ENCODE measurements at places on chromosomes 4 and X.

- no peak for DNase-seq
- peak overlapping the region; percentile 80 for H3K4me3 ChIP-seq
- H3K27me3 ChIP-seq = no peaks in the 10 kb centered on the region
- peak overlapping the region; percentile 93 for H3K27ac ChIP-seq
These were observed 763 bp downstream of the USP38 start for GRCh38 chr4:143185253-143186107.

DNA sequence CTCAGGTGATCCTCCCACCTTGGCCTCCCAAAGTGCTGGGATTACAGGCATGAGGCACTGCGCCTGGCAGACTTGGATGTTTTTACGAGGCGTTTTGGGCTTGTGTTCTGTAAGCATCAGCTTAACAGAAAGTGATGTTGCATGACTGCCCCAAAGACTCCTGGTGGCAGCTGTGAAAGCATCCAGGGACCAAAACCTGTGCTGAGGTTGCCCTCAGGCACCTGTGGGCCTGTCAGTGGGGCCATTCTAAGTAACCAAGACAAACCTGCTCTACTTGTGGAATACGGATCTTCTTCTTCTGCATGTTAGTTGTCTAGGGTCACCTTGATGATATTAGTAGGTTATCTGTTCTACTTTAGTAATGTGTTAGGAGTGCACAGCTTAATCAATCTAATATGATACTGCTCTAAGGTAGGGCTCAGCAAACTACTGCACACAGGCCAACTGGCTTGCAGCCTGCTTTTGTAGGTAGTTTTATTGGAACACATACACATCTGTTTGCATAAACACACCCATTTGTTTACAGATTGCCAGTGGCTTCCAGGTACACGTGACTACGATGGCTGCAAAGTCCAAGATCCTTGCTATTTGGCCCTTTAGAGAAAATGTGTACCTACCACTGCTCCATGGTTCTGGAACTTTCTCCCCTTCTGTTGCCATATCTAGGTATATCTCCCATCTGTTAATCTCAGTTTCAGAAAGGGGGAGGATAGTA is 136.7 kb downstream of the GPR143 start:
- H3K27me3 ChIP-seq = no peaks in the 10 kb centered on the region
- H3K27ac ChIP-seq = no peak overlapping the region
- H3K4me3 ChIP-seq = no peak overlapping the region

DNA sequence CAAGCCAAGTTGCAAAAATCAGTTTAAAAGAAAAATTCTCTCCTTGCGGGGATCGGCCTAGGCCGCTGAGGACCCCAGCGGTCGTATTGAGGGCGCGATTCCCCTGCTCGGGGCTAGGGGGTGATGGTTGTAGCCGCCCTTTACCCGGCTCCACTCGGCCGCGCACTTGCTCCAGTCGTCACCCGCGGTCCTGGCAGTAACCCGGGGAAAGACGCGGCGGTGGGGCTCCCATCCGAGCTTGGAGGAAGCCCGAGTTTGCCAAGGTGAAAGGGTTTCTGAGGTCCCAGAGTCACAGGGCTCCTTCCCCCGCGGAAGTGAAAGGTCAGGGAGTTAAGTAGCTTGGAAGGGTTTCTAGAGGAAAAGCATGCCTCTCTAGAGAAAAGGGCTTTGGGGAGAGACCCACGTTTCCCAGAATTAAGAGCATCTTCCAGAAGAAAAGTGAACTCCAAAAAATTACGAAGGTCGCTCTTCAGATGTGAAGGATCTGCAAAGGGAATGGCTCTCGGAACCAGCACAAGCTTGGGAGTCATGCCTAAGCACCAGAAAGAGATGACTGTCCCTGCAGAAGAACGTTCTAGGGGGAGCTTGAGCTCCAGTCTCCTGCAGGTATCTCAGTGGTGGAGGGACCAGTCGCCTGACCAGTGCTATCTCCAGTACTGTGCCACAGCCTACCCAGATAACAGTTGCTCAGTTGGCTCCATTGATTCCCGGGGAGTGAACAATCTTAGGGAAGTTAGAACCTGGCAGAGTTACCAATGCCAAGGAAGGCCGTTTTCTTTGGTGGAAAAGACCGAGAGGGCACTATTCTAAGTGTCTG is 875 bp downstream of the LAP3 start:
- peak; percentile 2 for DNase-seq
- H3K36me3 ChIP-seq = peaks cover 10% of the 10 kb centered on the region
- H3K27me3 ChIP-seq = no peaks in the 10 kb centered on the region

- no peak for DNase-seq
- no peaks in the 10 kb centered on the region for H3K4me1 ChIP-seq
- H3K27me3 ChIP-seq = no peaks in the 10 kb centered on the region
- H3K4me3 ChIP-seq = no peak overlapping the region
- no peaks in the 10 kb centered on the region for H3K36me3 ChIP-seq
These were observed 1269.5 kb downstream of the RAPGEF2 start for GRCh38 chr4:160372390-160372789.

GRCh38 chr4:157075811-157076577 is at the start of gene GLRB:
GLRB (plus strand) TSS chr4:157076150; CDS start chr4:157078025, 1,875 bp downstream.
- H3K27ac ChIP-seq = peak within 1 kb of the TSS; percentile 39
- H3K4me1 ChIP-seq = no peaks in the 10 kb centered on the region
- no peak for DNase-seq
- peak within 1 kb of the TSS; percentile 69 for H3K4me3 ChIP-seq
- no peaks in the 10 kb centered on the region for H3K36me3 ChIP-seq

- H3K27me3 ChIP-seq = peaks cover 8% of the 10 kb centered on the region
- no peak overlapping the region for H3K27ac ChIP-seq
These were observed 112.4 kb upstream of the RBPJ start for GRCh38 chr4:26208237-26208994.

- H3K4me3 ChIP-seq = peak overlapping the region; percentile 46
- no peaks in the 10 kb centered on the region for H3K36me3 ChIP-seq
- H3K4me1 ChIP-seq = peaks cover 20% of the 10 kb centered on the region
- H3K27ac ChIP-seq = no peak overlapping the region
- no peak for DNase-seq
These were observed 2.7 kb downstream of the EFNB1 start for GRCh38 chrX:68831405-68832100.

- H3K4me1 ChIP-seq = no peaks in the 10 kb centered on the region
- no peak overlapping the region for H3K4me3 ChIP-seq
- DNase-seq = peak; percentile 11
- H3K27ac ChIP-seq = no peak overlapping the region
- H3K36me3 ChIP-seq = no peaks in the 10 kb centered on the region
These were observed 119.8 kb downstream of the SPOCK3 start for GRCh38 chr4:167114416-167114971.

GRCh38 chrX:31201503-31201902 is 129.7 kb upstream of the FTHL17 start:
- no peaks in the 10 kb centered on the region for H3K4me1 ChIP-seq
- no peak overlapping the region for H3K4me3 ChIP-seq
- DNase-seq = no peak
- H3K27ac ChIP-seq = no peak overlapping the region
- no peaks in the 10 kb centered on the region for H3K27me3 ChIP-seq

- H3K27ac ChIP-seq = peak overlapping the region; percentile 57
- H3K27me3 ChIP-seq = no peaks in the 10 kb centered on the region
- H3K4me1 ChIP-seq = peaks cover 7% of the 10 kb centered on the region
- no peak overlapping the region for H3K4me3 ChIP-seq
These were observed 1319.7 kb upstream of the TENM3 start for GRCh38 chr4:180923486-180923885.

GRCh38 chrX:28649541-28649940 is 62.3 kb downstream of the IL1RAPL1 start:
- no peak overlapping the region for H3K27ac ChIP-seq
- no peak for DNase-seq
- H3K27me3 ChIP-seq = no peaks in the 10 kb centered on the region
- no peak overlapping the region for H3K4me3 ChIP-seq

GRCh38 chrX:40040686-40041461 is 56.9 kb downstream of the BCOR start:
- H3K4me1 ChIP-seq = no peaks in the 10 kb centered on the region
- H3K4me3 ChIP-seq = no peak overlapping the region
- no peak overlapping the region for H3K27ac ChIP-seq
- H3K36me3 ChIP-seq = no peaks in the 10 kb centered on the region
- no peaks in the 10 kb centered on the region for H3K27me3 ChIP-seq

DNA sequence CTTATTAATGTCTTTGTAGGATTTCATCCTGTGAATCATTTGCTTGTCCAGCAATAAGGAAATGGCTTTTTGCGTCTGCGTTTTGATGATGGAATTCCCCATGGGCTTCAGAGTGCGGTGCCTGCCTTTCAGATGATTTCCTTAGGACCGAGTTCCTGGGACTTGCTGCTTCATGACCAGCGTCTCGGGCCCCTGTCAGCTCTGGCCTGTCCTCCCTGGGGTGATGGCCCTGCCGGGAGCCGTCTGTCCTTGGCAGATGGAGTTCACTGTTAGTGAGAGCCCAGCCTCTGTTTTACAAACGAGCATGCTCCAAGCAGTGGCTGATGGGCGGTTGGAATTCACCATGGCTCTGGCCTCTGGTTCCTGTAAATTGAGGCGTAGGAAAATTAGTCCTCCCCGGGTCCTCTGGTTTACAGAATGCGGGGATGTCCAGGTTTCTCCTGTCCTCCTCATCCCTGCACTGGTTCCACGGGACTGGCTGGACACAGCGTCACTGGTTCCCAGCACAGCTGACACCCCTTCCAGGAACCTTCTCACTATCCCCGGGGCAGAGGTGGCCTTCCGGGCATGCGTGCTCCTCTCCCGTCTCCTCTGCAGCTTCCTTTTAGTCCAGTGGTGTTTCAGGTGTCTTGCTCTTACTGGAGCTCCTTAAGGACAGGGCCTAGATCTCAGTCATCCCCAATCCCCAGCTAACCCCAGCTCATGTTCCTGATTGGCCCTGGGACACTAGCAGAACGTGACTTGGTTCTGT is 34.9 kb downstream of the TBC1D14 start:
- H3K4me3 ChIP-seq = no peak overlapping the region
- no peak overlapping the region for H3K27ac ChIP-seq
- H3K36me3 ChIP-seq = no peaks in the 10 kb centered on the region
- H3K4me1 ChIP-seq = peaks cover 22% of the 10 kb centered on the region
- DNase-seq = no peak
- H3K27me3 ChIP-seq = no peaks in the 10 kb centered on the region

GRCh38 chr4:143438710-143439109 is 74.8 kb upstream of the SMARCA5 start:
- no peak for DNase-seq
- no peaks in the 10 kb centered on the region for H3K4me1 ChIP-seq
- H3K36me3 ChIP-seq = no peaks in the 10 kb centered on the region
- H3K27ac ChIP-seq = no peak overlapping the region

DNA sequence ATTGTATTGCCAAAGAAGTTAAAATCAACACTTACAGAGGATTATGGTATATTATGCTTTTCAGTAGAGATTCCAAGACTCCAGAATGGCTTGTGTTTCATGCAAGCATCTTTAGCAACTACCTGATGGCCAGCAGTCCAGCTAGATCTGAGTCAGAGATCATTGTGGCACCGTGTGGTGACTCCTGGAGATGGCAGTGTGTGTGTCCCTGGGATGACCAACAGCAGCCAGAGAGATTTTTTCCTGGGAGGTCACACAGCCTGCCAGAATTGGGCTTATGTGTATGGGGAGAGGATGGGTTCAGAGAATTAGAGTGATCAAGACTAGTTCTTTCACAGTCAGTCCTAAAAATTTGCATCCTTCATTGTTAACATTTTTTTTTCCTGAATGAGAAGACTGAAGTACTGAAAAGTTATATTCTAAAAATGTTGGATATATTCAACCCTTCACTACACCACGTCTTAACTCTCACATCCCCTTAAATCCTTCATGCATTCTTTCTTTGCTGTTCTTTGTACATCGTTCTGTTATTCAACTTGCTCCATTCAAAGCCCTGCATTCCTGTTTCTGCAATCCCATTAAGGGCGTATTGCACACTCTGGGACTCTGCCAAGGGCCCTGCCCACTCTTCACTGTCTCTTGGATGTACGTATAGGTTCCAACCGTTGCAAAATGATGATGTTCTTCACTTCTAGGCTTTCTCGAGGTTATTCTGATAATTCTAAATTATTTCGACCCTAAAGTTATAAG is 12.4 kb downstream of the TENM3 start:
- no peak overlapping the region for H3K27ac ChIP-seq
- H3K4me1 ChIP-seq = no peaks in the 10 kb centered on the region
- no peaks in the 10 kb centered on the region for H3K27me3 ChIP-seq

GRCh38 chr4:1459081-1459721 is 53.0 kb upstream of the NKX1-1 start:
- no peak for DNase-seq
- H3K27ac ChIP-seq = no peak overlapping the region
- peaks cover 23% of the 10 kb centered on the region for H3K27me3 ChIP-seq
- no peak overlapping the region for H3K4me3 ChIP-seq
- no peaks in the 10 kb centered on the region for H3K4me1 ChIP-seq
- H3K36me3 ChIP-seq = no peaks in the 10 kb centered on the region

- H3K4me1 ChIP-seq = peaks cover 4% of the 10 kb centered on the region
- H3K27me3 ChIP-seq = no peaks in the 10 kb centered on the region
- no peak overlapping the region for H3K4me3 ChIP-seq
- no peaks in the 10 kb centered on the region for H3K36me3 ChIP-seq
- DNase-seq = no peak
These were observed 58.9 kb upstream of the RBM47 start for GRCh38 chr4:40688446-40689095.

- H3K36me3 ChIP-seq = no peaks in the 10 kb centered on the region
- DNase-seq = peak; percentile 10
- peaks cover 10% of the 10 kb centered on the region for H3K4me1 ChIP-seq
- H3K27me3 ChIP-seq = no peaks in the 10 kb centered on the region
- no peak overlapping the region for H3K4me3 ChIP-seq
These were observed 62.1 kb upstream of the ANTXR2 start for GRCh38 chr4:80134936-80135701.

GRCh38 chrX:15242899-15243555 is 26.9 kb downstream of the ASB9 start:
- no peak overlapping the region for H3K27ac ChIP-seq
- DNase-seq = peak; percentile 22
- H3K36me3 ChIP-seq = no peaks in the 10 kb centered on the region
- no peaks in the 10 kb centered on the region for H3K4me1 ChIP-seq

GRCh38 chr4:156825074-156825473 is 146.5 kb downstream of the PDGFC start:
- H3K27ac ChIP-seq = no peak overlapping the region
- no peaks in the 10 kb centered on the region for H3K27me3 ChIP-seq
- DNase-seq = no peak
- peaks cover 3% of the 10 kb centered on the region for H3K4me1 ChIP-seq
- H3K36me3 ChIP-seq = no peaks in the 10 kb centered on the region

DNA sequence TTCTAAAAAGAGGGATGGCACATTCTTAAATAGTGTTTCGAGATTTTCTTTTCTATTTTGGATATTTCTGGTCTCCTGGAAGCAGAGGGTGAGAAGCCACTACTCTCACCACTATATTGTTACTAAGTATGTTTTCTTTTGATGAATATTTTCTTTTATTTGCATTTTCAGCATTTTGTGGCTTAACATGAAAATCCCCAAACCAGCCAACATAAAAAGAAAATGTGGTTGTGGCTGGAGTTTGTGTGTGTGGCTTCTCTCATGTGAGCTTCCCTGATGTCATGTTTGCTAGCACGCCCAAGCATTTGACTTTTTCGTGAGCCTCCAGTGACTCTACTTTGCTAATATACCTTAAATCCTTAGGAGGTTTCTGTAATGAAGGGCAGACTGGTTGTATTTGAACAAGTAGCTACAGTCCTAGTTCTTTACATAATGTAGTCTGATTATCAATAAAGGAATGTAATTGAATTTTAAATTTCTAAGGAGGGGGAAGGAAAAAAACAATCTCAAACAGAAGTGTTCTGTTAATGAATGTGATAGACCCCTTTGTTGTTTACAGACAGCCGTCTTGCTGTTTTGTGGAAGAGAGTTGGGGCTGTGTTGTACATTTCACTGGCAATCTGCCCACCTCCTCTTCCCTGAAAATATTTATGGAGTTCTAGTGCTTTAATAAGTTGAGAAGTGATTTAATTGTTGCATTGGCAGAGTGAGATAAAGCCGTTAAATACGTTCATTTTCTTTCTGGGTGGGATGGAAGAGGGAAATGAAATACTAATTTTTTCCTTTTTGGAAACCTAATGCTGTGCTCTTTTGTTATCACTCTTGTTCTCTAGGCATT is 114.6 kb downstream of the ARHGAP10 start:
- H3K27me3 ChIP-seq = no peaks in the 10 kb centered on the region
- no peak overlapping the region for H3K27ac ChIP-seq
- peaks cover 2% of the 10 kb centered on the region for H3K36me3 ChIP-seq
- no peak overlapping the region for H3K4me3 ChIP-seq
- no peak for DNase-seq

Data from astrocyte (in vitro differentiated cells and primary cell).